NAMALWA (cell line): ENCODE measurements at places on chromosomes 7 and 10.

DNA sequence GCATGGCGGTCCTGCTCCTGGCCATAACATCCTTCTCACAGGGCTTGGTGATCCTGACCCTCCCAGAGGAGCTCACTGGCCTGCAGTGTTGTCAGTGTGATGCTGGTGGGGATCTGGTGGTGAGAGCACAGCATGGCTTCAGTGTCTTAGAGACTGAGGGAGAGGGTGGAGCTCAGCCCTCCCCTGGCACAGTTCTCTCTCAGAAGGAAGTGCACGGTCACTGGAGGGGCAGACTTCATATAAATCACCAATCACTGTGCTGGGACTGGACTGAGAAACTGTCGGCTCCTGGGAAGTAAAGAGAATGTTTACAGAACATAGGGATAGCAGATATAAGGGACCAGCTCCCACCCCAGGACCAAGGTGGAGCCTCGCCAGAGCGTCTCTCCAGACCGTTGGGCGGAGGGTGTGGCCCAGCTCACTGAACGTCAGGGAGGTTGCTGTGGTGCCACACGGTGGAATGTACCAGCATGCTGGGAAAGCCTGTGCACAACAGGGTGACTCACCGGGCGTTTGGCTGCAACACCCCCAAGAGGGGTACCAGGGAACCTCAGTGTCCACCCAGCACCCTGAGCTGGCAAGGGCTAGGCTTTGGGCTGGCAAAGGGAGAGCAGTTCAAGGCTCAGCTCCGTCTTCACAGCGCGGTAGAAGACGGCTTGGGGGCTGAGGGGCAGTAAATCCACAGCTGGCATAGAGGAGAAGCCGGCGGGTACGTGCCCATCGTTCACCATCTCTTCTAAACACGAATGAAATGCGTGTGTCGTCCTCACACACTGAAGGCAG, 8.8 kb upstream of the GET4 start:
- DNase-seq: no peak

DNA sequence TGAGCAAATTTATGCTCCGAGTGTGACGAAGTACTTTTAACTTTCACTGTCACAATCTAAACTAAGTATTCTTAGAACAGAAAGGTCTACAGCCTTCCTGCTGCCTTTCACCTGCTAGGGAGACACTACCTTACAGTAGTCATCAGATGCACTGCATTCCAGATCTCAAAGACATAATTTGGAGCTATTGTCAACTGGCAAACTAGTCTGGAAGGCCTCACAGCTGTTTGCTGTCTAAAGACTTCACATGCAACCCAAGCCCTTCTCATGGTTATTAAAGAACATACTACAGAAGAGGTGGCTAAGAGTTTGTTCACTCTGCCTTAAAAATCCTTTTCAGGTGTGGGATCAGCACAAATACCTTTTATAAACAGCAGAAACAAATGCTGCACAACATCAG, 91.8 kb upstream of the KCNIP2 start:
- DNase-seq: no peak

DNA sequence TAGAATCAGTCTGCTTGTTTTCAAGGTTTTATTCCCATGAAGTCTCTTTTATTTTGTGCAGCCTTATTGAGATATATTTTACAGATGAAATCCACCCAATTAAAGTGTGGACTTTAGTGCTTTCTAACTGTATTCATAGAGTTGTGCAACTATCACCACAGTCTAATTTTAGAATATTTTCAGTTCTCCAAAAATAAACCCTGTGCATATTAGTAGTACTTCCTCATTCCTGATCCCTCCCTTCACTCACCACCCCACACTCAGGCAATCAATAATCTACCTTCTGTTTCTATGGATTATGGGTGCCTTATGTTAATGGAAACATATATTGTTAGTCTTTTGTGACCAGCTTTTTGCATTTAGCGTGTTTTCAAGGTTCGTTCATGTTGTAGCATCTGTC, 185.7 kb upstream of the TMEM72 start:
- peak; percentile 30 for DNase-seq

- DNase-seq: no peak
These were observed 16.5 kb downstream of the MKI67 start for GRCh38 chr10:128109707-128110106.

GRCh38 chr10:137606-138005, 2.4 kb downstream of the ZMYND11 start:
- no peak for DNase-seq

- no peak for DNase-seq
These were observed 77.6 kb downstream of the ITGA8 start for GRCh38 chr10:15642095-15642494.

GRCh38 chr7:133479456-133480065, 226.7 kb downstream of the EXOC4 start:
- DNase-seq: no peak

GRCh38 chr10:1180071-1180730, 124.0 kb downstream of the WDR37 start:
- DNase-seq: no peak

DNA sequence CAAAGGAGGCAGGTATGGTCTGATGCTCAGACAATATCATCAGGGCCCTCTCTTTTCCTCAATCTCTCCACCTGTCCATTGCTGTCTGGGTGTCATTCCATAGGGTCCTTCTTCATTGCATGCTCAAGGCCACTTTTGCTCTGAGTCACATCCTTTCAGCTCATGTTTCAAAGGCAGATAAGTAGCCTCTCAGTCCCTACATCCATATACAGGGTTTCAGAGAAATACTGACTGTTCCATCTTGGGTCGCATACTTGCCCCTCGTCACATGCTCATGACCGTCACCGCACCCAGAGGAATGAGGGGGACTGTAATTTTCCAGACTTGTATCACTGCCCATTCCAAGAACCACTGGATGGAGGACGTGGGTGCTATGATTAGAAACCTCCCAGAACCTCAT, 93.4 kb downstream of the FAM107B start:
- DNase-seq: no peak

GRCh38 chr10:15439341-15439842, 68.3 kb upstream of the FAM171A1 start:
- DNase-seq: no peak

DNA sequence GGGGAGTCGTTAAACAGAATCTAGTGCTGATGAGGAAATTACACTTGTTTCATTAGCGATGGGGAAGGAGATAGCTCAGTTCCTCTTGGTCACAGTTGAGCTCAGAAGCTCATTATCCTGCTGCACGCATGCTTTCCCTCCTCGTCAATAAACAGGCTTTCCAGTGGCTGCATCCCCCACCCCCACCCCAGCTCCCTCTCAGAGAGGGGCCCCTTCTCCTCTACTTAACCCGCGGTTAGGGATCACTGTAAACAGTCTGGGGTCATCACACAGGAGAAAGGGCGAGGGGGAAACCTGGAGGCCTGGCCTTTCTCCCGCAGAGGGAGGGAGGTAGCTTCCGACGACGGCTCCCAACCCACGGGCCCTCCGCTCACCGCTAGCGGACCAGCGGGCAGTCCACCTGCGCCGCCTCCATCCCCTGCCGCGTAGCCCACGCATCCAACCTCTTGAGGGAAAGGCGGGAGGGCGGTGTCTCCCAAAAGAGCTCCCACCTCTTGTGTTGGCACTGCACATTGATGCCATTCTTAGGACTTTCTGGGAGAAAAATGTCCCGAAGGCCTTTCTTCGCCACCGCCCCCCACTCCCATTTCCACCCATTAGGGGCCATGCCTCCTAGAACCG, 80.8 kb downstream of the PAX2 start:
- DNase-seq: peak; percentile 15

GRCh38 chr7:116687801-116688201, 15.8 kb downstream of the MET start:
- no peak for DNase-seq

GRCh38 chr7:1432411-1433082, 26.7 kb downstream of the MICALL2 start:
- DNase-seq: peak; percentile 86

- no peak for DNase-seq
These were observed 104.8 kb downstream of the EMX2 start for GRCh38 chr10:117647306-117647705.

GRCh38 chr10:109977382-109977806, 30.4 kb upstream of the ADD3 start:
- no peak for DNase-seq

DNA sequence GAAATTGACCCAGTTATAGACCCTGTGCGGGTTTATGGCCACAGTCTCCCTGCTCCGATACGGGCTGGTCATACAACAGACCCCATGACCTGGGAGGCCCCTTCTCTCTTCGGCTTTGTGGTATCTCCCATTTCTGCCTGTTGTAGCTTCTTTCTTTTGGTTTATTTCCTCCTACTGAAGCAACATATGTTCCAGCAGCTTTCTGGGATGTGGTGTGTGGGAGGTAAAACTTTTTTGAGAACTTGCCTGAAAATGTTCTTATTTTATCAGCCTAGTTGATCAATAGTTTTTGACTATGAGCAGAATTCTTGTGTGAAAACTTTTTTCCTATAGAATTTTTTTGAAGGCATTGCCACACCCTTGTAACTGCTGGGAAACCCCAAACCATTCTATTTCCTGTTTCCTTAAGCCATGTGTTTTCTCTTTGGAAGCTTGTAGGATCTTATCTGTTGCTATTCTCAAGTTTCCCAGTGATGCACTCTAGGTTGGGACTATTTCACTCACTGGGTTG, 80.0 kb downstream of the DAGLB start:
- DNase-seq: no peak

DNA sequence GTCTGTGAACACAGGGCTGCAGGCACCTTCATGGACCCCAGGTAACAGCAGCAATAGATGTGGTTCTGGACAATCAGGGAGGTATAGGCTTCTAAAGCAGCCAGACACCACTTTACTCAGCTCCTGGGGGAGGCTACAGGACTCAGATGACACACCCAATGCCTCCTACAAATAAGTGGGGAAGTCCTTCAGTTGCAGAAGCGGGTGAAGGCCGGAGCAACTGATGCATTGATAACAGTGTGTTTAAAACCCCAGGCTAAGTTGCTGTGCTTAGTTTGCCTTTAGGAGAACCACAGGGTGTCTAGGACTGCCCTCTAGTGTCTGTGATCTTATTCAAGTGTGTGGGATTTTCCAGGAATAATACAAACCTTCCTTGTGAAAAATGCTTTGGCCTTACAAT, 5.9 kb upstream of the ITGA8 start:
- DNase-seq: peak; percentile 29

DNA sequence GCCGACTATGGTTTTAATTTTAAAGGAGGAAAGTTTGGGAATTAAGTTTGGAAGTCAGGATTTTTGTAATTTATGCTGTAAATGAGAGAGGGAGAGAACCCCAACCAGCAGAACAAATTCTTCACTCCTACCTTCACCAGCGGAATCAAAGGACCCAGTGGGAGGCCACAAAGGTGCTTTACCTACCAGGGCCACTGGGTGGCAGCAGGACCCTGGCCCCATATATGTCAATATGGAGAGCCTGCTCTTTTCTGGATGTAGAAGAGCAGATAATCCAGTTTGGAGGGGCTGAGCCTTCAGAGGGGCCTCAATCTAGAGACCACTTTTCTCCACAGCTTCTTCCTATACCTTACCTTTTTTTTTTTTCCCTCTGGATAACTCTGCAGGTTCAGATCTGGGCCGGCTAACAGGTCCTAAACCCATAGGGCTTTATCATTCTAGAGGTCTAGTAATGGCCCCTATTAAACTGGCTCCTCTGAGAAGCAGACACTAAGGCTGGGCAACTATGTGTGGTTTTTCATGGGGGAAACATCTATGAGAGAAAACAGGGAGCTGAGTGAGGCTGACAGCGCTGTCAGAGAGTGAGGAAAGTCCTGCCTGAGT, 8.5 kb upstream of the SCD start:
- DNase-seq: peak; percentile 84

DNA sequence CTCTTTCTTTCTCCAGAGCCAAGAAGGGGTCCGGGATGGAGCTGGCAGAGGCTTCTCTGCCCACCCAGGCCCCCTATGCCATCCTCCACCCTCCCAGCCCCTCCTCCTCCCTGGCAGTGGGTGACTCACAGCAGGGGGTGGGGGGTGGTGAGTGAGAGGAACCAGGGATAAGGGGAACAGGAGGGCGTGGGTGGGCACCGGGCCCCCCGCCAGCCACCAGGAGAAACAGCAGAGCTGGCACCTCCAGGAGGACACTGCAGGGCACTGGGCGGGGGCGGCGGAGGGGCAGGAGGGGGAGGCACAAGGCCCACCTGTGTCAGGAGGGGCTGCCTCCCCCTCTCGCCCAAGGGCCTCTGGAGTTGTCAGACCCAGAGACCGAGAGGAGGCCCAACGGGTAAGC, 56.0 kb downstream of the CAMK2B start:
- no peak for DNase-seq

DNA sequence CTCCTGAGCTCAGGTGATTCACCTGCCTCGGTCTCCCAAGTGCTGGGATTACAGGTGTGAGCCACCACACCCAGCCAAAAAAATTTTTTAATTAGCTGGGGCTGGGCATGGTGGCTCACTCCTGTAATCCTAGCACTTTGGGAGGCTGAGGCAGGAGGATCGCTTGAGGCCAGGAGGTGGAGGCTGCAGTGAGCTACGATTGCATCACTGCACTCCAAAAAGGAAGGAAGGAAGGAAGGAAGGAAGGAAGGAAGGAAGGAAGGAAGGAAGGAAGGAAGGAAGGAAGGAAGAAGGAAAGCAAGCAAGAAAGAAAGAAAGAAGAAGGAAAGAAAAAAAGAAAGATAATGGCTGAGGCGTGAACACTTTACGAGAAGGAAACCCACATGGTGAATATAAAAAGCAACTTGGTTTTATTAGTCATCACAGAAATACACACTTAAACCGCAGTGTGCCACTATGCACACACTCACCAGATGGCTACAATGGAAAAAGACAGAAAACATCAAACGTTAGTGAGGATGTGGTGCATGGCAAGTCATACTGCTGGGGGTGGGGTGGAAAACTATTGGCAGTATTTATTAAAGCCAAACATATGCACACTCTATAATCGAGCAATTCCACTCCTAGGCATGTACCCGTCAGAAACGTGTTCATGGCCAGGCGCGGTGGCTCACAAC, 4.4 kb upstream of the CCL26 start:
- DNase-seq: peak; percentile 86

DNA sequence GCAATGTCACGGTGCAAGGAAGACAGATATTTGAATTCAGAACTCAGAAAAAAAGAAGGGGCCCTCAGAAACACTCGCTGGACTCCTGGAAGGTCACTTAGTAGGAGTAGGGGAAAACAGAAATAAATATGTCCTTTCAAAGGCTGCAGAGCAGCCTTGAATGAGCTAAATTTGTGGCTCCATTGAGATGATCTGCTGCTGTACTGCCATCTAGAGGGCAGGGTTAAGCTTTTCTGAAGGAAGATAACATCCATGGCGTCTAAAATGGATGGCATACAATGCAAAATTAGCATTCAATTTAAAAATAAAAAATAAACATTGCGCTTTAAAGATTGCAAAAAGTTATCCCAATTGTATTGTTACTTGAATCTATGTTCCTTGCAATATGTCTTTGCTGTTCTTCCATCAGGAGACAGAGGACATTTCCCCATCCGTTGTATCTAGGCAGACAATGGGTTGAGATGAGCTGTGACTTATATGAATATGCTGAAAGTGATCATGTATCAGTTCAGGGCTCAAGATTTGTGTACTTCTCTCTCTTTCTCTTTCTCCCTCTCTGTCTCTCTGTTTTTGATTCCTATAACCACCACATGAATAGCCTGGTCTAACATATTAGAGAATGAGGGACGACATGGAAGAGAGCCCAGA, 642.2 kb downstream of the SH2D4B start:
- DNase-seq: peak; percentile 64
